ENCODE measurements at places on chromosomes 7 and 10. TPM values are rescaled to one million over a fixed set of nuclear protein-coding genes. Genes with fewer than 3 reads are reported as not detected.

Gene TCERG1L
- polyA plus RNA-seq: 7.8 TPM

Gene EPDR1
- 15.5 TPM for polyA plus RNA-seq

Gene ANKRD26
- polyA plus RNA-seq: 0.56 TPM

Gene GIMAP6
- polyA plus RNA-seq: 5.8 TPM

Gene SPDYE6
- not detected for polyA plus RNA-seq

Gene DYDC2
- polyA plus RNA-seq: 1.2 TPM

Gene CHST15
- polyA plus RNA-seq: 6.0 TPM

Gene UNCX
- polyA plus RNA-seq: not detected

Gene KIAA1549
- 31.8 TPM for polyA plus RNA-seq

Gene ZP3
- 34.4 TPM for polyA plus RNA-seq

Gene ZNF33B
- polyA plus RNA-seq: 25.6 TPM

Gene DMBT1
- 0.63 TPM for polyA plus RNA-seq

Gene AOAH
- polyA plus RNA-seq: 2.6 TPM

Gene SFTPA1
- not detected for polyA plus RNA-seq

Gene ENTPD1
- 7.0 TPM for polyA plus RNA-seq

Gene CHRM2
- polyA plus RNA-seq: 0.36 TPM

Gene OR6V1
- not detected for polyA plus RNA-seq

Gene ASIC3
- 2.0 TPM for polyA plus RNA-seq

Gene PIK3CG
- 0.29 TPM for polyA plus RNA-seq

Gene ZNF485
- polyA plus RNA-seq: 0.92 TPM

Gene EIF5AL1
- 0.53 TPM for polyA plus RNA-seq

Gene SCIN
- 2.5 TPM for polyA plus RNA-seq

Gene ELOVL3
- 0.80 TPM for polyA plus RNA-seq

Gene GNAT3
- polyA plus RNA-seq: not detected

Gene NKX6-2
- polyA plus RNA-seq: 37.4 TPM

Gene PAPSS2
- polyA plus RNA-seq: 8.1 TPM

Gene ENTPD7
- 2.4 TPM for polyA plus RNA-seq

Gene OPN4
- polyA plus RNA-seq: 0.27 TPM

Gene TMEM196
- 0.27 TPM for polyA plus RNA-seq

Gene SVOPL
- polyA plus RNA-seq: not detected

Gene ADRB1
- 1.3 TPM for polyA plus RNA-seq

Gene HMX2
- 18.3 TPM for polyA plus RNA-seq

Data from brain (organoid and tissue), 16 donors.